Bronchial epithelial cell (primary cell): ENCODE measurements at places on chromosomes 7 and 10. TPM values are rescaled to one million over a fixed set of nuclear protein-coding genes. Genes with fewer than 3 reads are reported as not detected.

ABCF2 gene
- 60.9 and 85.8 TPM in 2 replicates for total RNA-seq

CYP3A4 gene
- total RNA-seq, result 0.26 TPM in 1 of 2 replicates, not detected in the other

MYO1G gene
- 0.13 and 0.26 TPM in 2 replicates for total RNA-seq

GRCh38 chr7:21028186-21028585, 241.5 kb upstream of the SP8 start:
- DNase-seq, result peak; percentile 84

GRCh38 chr7:36895192-36895591, 170.9 kb upstream of the AOAH start:
- DNase-seq, result peak; percentile 53
